Activated CD8-positive, alpha-beta memory T cell treated with anti-CD3 and anti-CD28 coated beads, Interleukin-2, amount 50 U/mL, for 48 hours (primary cell): ENCODE measurements at places on chromosomes 5 and 9.

DNA sequence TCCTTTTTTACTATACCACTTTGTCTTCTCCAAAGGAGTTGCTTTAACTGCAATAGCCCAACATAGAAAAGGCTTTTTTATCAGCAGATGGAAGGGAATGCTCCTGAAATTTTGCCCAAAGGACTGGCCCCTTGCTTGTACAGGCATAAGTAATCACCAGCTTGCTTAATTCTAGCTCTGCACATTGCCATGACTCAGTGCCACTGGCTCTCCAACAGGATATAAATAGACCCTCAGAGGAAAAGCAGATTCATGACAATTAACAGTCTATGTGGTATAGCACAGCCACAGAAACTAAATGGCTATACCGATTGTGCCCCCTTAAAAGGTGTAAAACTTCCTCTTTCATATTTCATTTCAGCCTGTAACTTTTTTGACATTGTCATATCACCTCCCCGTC lies 227.0 kb downstream of the ZNF608 start:
- DNase-seq = no peak

DNA sequence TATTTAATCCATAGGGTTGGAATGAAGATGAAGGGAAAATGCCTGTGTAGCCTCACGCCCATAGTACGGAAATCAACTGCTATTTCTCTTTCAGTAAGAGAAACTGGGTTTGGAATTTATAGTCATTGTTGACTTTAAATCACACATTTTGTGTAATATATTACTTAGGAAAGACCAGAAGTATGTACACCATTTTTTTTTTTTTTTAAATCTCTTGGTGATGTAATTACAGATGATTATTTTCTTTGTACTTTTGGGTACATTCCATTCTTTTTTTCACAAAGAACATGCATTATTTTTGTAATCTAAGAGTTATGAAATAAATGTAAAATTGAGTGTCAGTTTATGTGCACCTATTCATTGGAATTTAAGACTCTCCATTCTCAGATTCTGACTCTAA lies 45.7 kb downstream of the POC5 start:
- DNase-seq = no peak

- DNase-seq = no peak
Observed at GRCh38 chr9:137146527-137146918, 7.6 kb downstream of the GRIN1 start.

DNA sequence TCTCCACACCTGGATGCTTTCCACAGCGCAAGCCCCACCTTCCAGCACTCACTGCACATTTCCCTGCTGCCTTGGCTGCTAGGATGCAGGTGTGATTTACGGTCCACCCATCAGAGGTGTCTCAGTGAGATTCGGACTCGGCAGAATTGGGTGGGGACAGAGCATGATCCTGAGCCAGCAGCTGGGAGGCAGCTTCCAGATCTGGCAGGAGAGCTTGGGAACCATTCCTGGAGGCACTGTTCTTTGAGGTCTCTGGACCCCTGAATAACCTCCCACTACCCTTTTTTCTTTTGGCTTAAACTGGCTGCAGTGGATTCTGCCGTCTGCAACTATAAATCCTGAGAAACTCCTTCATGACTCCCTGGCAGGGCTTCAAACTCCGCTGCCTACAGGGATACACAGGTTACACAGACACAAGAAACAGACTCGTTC lies 99.6 kb upstream of the PHYKPL start:
- no peak for DNase-seq
